ENCODE measurements at places on chromosomes 2 and 18.

DNA sequence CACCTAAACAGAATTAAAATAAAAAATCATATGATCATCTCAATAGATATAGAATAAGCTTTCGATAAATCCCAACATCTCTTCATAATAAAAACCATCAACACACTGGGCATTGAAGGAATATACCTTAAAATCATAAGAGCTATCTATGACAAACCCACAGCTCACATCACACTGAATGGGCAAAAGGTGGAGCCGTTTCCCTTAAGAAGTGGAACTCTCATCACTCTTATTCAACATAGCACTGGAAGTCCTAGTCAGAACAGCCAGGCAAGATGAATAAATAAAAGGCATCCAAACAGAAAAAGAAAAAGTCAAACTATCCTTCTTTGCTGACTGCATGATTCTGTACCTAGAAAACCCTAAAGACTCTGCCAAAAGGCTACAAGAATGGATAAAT, 510.3 kb downstream of the ZNF804A start:
- no peak for DNase-seq

GRCh38 chr2:70340761-70341476, 39.1 kb upstream of the FAM136A start:
- DNase-seq: peak; percentile 20

DNA sequence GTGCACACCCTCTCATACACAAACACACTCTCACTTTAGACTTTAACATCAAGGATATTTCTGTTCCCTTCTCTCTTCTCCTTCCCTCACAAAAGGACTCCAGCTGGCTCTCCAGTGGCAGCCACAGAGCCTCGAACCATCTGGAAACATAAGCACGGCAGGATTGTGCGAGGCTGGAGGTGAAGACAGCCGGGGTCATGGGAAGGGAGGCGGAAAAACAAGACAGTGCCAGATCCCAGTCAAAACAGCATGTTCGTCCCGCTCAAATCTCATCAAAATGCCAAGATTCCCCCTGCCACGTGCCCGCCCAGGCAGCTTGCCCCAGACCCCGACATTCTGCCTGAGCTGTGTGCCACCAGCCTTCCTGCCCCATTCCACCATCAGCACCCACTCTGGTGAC, 180.3 kb downstream of the ZBTB7C start:
- DNase-seq: no peak

DNA sequence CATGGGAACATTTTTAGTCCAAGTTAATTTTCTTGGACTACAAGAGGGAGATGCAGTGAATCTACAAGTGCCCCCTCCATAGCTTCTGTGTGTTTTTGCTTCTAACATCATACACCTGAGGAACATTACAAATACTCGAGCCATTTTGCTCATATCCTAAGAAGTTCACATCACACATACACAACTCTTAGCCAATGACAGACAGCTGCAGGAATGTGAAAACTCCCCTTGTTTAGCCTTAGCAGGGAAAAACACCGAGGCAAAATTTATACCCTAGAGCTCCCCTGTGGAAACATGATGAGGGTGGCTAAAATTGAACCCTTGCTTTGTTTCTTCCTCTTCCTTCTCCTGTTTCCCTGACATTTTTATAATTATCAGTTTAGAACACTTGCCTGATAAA, 928.3 kb upstream of the NRXN1 start:
- no peak for DNase-seq

GRCh38 chr2:133819906-133820305, 251.6 kb upstream of the NCKAP5 start:
- DNase-seq: peak; percentile 27

- DNase-seq: no peak
Observed at GRCh38 chr2:132415256-132415914, 1.2 kb upstream of the GPR39 start.

DNA sequence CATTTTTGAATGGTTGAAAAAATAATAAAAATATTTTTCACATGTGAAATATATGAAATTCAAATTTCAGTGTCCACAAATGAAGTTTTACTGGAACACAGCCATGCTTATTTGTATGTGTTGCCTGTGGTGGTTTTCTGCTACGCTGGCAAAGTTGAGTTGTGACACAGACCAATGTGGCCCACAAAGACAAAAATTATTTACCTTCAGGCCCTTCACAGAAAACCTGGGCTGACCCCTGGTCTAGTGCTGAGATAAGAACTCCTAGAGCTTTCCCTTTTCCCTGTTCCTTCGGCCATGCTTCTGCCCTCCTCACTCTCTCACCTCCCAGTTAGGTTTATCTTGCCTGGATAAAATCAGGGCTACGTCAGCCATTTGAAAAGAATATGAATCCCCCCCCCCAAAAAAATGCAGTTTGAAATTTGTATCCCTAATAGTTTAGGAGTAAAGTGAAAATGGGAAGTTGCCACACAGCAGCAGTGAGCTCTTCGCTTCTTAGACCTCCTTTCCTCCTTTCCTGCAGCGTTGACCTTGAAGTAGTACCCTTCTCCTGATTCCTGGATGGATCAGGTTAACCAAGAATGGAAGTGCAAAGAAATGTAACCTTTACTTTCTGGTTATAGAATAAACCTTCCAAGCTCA, 91.0 kb downstream of the LIMS1 start:
- no peak for DNase-seq

- peak; percentile 74 for DNase-seq
Observed at GRCh38 chr2:54809819-54810218, 86.4 kb downstream of the EML6 start.

DNA sequence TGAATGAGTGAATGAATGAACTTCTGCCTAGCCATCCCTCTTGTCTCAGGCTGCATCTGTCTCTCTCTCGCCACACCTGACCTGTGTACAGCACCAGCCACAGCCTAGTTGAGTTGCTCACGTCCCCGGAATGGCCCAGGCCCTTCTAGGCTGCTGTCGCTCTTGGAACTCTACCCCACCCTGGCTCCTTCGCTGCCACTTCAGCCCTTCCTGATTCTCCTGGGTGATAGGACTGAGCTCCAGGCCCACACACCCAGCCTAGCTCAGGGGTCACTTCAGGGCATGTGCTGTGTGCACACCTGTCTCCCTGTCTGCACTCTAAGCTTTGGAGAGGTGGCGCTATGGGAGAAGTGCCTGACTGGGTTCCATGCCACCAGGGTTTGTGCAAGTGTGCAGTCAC, 236.6 kb downstream of the GLI2 start:
- no peak for DNase-seq

DNA sequence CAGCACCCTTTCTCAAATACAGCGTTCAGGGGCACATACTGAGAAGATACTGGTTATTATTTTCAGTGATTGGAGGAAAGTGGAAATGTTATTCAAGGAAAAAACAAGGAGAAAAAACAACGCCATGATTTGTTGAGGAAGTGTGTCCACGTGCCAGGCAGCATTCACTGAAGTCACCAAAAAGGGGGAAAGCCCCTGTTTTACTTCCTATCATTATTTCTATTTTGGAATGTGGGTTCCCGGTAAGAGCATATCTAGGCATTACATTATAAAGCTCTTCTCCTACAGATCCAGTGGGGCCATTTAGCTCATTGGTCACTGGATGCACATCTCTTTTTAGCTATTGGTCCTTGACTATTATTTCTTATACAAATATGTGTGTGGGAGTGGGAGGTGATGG, 518.7 kb downstream of the TXNL1 start:
- DNase-seq: no peak

GRCh38 chr2:15253835-15254286, 307.3 kb downstream of the NBAS start:
- DNase-seq: no peak

GRCh38 chr2:36059691-36060090, 295.9 kb upstream of the CRIM1 start:
- no peak for DNase-seq

- no peak for DNase-seq
Observed at GRCh38 chr2:23756593-23757292, 170.2 kb downstream of the ATAD2B start.

GRCh38 chr2:231701456-231702373, 6.6 kb upstream of the PTMA start:
- peak; percentile 79 for DNase-seq

GRCh38 chr2:241641631-241642030, 4.1 kb downstream of the ATG4B start:
- no peak for DNase-seq

DNA sequence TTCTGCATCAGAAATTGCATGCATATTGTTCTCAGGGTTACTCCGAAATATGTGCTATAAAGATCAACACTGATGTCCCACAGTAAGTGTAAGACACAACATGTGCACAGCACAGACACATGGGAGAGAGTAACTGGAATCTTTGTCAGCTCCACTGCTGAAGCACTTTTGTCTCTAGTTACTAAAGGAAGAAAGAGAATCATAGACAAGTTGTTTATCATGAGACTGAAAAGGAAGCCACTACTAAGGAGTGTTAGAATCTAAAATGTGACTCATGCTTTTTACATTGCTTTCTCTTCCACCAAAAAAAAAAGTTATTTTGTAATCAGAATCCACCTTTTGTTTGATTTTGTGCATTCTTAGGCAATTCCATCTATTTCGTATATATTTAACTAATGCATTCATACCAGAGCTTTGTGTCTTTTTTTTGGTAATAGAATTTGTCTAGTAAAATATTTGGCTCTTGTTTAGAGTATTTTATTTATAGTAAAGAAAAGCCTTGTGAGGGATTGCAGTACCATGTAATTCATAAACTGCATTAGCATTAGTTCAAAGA, 502.4 kb downstream of the FBXO15 start:
- peak; percentile 58 for DNase-seq

- DNase-seq: no peak
Observed at GRCh38 chr2:68135448-68136320, 22.0 kb upstream of the PNO1 start.

GRCh38 chr18:37538526-37539205, 26.9 kb downstream of the CELF4 start:
- no peak for DNase-seq

GRCh38 chr2:229636571-229636970, 77.8 kb downstream of the DNER start:
- no peak for DNase-seq

DNA sequence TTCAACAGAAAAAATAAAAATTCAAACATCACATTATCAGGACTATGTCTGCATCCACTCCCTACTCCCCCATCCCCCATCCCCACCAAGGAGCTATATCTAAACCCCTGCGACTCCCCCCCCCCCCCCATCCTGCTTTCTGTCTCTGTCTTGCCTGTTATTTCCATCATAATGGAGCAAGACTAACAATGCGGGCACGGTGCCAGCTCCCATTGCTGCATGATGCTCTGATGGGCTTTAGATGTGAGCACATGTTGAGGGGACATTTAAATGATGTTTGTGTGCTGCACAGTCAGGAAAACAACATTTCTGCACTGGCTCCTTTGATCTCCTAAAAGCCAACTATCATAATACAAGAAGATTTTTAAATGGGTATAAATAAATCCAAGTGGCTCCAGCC, 644.2 kb upstream of the SETBP1 start:
- DNase-seq: peak; percentile 5

- DNase-seq: no peak
Observed at GRCh38 chr2:75454241-75454620, 106.5 kb downstream of the EVA1A start.

- no peak for DNase-seq
Observed at GRCh38 chr18:21763846-21764646, 23.5 kb downstream of the MIB1 start.

- no peak for DNase-seq
Observed at GRCh38 chr2:13018490-13018889, 301.8 kb downstream of the TRIB2 start.

GRCh38 chr2:183229386-183229785, 105.1 kb downstream of the NUP35 start:
- no peak for DNase-seq

DNA sequence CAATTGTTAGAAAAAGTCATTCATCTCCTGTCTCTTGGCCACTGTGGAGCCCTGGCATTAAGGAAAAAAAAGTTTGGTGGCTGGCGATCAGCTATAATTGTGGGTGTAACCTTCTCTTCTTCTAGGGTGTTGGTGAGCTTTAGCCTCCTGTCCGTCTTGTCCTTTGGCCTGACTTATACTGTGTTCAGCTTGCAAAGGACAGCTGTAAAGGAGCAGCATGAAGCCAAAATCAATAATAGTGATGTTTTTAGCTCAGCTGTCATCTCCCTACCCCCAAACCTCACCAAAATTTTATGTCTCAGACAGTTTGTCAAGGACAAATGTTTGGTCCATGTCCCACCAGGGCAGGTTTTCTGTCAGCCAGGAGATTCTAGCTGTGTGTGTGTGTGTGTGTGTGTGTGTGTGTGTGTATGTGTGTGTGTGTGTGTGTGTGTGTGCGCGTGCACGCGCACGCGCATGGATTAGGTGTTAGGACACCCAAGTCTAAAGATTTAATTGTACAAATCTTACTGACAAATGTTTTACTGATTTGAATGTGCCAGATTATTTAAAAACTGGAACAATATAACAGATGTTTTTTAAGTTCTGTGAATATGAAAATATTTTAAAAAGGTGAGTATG, 109.2 kb downstream of the PTPRM start:
- DNase-seq: peak; percentile 5

DNA sequence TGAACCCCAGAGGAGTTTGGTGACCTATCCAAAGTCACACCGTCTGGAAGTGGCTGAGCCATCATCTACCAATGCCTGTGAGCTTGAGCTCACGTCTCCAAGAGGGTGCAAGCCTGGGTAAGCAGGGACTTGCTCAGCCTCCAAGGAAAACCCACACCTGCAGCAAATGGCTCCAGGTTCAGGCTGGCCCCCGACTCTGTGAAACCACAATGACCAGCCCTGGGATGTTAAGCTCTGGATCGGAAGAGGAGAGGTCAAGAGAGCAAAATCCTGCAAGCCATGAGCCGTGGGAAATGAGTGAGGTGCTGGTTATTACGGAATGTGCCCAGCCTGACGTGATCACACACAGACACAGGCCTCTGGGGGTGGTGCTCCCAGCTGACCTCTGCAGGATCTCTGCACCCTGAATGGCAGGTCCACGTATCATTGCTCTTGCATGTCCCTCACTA, 94.1 kb upstream of the OTOS start:
- DNase-seq: no peak

- peak; percentile 64 for DNase-seq
Observed at GRCh38 chr2:36672199-36672598, 24.3 kb upstream of the VIT start.

GRCh38 chr2:196591621-196592022, 47.9 kb upstream of the CCDC150 start:
- DNase-seq: no peak

DNA sequence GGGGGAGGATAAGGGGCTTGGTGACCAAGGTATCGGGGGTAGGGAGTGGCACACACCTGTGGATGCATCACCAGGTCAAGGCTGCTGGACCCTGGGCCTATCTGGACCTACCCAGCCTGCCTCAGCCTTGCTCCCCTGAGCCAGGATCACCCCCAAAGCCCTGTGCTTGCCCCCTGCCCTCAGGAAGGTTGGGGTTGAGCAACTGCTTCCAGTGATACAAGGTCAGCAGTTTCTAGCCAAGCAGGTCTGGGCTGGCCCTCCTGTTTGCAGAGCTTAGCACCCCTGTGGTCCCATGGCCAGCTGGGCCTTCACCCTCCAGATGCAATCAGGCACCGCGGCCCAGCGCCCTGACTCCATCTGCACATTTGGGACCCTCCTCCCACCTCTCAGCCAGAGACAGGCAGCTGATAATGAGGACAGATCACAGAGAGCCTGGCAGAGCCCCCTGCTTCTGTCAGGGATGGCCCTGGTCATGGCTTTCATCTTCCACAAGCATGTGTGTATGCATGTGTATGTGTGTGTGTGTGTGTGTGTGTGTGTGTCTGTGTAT, 154.6 kb downstream of the TFCP2L1 start:
- no peak for DNase-seq
